ENCODE measurements at places on chromosomes 2 and 18.
A peak's percentile ranks its signal among the peaks of the same experiment; 100 is the strongest.

GRCh38 chr2:128605931-128606330 is 287.3 kb upstream of the HS6ST1 start:
- DNase-seq, result no peak

GRCh38 chr2:158395166-158395565 is 61.4 kb downstream of the CCDC148 start:
- DNase-seq, result no peak

DNA sequence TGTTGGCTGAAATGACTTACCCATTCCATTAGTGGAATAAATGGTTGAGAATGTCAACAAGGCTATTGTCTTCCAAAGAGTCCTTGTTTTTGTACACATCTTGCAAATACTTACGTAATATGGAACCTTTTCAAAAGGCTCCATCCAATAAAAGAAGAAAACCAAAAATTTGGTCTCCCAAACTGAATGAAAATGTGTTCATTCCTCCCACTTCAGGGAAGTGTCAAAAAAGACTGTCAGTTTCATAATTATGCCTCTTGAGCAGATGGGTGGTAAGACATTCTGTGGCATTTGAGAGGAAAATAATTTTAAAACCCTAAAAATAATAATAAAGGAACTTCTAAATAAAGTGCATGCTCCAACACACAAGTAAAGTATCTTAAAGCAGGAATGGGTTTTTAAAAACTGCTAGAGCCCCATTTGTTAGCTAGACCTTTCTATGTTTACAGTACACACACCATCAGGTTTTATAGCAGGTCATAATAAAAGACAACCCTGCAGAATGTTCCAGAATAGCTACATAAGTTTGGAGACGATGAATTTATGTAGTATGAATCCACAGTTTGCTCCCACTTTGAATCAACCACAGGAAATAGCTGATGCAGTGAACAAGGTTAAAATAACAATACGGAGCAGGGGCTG is 843.7 kb downstream of the LRRTM4 start:
- no peak for DNase-seq

DNA sequence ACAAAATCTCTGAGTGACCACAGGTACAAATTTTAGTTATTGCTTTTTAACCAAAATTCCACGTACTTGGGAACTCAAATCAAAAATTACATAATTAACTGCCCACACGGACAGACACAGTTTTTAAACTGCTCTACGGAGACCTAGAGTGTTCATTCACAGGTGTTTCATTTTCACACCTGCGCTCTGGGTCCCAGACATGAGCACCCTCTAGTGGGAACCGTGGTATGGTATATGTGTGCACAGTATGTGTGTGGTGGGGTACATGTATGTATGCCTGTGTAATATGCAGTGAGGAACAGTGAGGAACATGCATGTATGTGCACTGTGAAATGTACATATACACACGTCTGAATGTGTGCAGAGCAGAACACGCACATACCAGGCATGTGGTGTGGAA is 65.0 kb downstream of the PPP4R1 start:
- no peak for DNase-seq

- DNase-seq, result no peak
Observed at GRCh38 chr18:31626409-31626808, 34.7 kb downstream of the TTR start.

DNA sequence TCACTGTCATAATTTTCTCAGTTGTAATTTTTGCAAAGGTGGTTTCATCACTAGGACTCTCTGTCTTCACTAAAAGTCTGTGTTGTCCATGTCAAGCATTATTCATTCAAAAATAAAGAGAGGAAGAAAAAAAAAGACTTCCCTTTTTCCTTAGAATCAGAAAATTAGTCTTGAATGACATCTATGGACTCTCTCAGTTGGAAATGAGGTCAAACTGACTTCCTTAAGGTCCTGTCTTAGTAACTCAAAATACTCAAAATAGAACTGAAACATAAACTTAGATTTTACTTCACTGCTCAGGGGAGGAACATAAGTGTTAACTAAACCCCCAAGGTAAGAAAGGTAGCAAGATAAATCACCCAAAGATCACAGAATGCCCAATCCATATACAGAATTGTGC is 2.2 kb upstream of the ZNF407 start:
- no peak for DNase-seq

DNA sequence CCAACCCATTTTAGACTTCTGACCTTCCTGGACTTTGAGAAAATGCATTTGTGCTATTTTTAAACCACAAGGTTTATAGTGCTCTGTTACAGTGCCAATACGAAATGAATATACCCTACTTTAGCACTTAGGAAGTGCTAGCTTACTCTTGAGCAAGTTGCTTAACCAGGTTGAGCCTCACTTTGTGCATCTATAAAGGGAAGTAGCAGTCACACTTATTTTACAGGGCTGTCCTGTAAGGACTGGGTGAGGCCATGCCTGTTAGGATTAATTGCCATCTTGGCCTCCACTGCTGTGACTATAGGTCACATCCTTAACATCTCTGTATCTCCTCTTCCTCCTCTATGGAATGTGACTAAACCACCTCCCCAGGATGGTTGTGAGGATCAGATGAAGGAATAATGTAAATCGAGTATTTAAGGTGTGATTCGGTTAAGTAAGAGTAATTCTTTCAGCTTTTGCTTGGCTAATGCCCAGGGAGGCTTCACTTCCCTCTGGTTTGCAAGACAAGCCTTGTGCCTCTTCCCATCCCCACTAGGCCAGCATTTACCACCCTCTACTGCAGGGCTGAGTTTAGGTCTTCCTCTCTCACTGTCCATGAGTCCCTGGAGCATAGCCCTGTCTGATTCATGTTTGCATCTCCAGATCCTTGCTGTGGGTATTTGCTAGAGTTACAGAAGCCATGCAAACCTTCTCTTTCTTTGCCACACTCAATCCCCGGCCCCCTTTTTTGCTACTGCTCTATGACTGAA is 341.2 kb downstream of the ZNF521 start:
- DNase-seq, result no peak

DNA sequence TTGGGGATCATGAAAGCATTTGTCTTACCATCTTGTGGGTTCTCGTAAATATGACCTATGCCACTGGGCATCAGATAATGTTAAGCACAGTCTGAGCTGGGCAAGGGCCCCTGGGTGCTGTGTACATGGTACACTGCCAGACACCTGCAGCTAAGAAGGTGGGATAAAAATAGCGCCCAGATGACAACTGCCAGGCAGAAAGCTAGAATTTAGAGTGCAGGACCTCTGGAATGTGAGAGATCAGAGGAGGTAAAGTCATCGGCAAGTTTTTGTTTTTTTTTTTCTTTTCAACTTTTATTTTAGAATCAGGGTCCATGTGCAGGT is 53.8 kb upstream of the CYRIA start:
- DNase-seq, result no peak

DNA sequence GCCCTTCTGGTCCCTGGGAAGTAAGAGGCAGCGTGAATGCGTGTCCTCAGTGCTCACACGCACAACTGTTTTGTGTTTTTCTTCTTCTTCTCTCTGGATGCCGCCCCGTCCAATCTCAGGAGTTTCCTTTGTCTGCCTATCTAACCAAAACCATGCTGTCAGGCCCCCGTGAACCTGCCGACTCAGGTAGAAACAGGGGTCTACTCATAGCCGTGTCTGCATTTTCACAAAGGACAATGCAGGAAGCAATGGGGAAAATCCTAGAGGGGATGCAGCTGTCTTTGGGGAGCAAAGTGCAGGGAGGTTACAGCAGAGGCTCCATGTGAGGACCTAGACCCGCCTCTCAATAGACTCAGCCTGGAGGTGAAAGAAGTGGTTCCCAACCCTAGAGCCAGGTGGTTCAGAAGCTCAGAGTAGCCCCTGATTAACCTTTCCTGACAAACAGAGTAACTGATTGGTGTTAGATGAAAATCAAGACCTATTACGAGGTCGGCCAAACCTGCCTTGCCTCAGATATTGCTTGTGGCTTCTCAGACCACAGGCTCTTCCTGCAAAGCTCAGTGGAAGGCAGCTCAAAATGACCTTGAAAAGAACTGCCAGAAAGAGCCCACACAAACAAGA is 49.3 kb downstream of the CD226 start:
- no peak for DNase-seq

DNA sequence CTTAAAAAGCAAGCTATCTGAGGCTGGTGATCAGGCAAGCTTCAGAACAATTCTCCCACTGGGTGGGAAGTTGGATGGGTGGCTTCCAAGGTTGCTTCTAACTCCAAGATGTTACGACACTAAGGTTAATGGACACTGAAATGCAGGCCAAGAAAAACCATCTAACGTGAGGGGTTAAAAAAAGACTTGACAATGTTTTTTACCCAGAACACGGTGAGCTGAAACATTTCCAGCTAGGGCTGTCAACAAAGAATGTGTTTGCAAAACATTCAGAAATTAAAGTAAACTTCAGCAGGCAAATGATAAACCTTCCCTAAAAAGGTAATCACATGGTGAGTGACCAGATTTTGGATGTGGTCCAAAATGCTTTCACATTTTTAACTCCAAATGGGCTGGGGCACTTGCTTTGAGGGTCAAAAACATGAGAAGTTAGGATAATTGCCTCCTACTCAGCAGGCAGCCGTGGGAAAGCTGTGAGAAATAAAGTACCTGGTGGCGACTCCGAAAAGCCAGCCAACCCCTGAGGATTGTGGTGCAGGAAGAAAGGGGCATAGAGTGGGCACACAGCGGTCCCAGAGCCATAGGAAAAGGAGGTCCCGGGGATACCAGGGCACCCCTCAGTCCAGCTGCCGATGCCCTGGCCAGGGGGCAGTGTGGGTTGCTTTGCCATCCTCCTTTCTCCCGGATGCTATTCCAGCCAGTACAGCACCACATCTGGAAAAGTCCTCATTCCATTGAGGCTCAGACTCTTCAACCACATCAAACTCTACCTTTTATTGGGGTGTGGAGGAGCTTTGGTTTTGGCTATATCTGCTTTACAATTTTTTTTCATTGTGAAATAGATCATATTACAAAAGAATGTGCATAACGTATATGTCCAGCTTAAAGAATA is 90.0 kb upstream of the ATL2 start:
- DNase-seq, result no peak

GRCh38 chr2:120177001-120177621 is 46.1 kb downstream of the TMEM185B start:
- no peak for DNase-seq

DNA sequence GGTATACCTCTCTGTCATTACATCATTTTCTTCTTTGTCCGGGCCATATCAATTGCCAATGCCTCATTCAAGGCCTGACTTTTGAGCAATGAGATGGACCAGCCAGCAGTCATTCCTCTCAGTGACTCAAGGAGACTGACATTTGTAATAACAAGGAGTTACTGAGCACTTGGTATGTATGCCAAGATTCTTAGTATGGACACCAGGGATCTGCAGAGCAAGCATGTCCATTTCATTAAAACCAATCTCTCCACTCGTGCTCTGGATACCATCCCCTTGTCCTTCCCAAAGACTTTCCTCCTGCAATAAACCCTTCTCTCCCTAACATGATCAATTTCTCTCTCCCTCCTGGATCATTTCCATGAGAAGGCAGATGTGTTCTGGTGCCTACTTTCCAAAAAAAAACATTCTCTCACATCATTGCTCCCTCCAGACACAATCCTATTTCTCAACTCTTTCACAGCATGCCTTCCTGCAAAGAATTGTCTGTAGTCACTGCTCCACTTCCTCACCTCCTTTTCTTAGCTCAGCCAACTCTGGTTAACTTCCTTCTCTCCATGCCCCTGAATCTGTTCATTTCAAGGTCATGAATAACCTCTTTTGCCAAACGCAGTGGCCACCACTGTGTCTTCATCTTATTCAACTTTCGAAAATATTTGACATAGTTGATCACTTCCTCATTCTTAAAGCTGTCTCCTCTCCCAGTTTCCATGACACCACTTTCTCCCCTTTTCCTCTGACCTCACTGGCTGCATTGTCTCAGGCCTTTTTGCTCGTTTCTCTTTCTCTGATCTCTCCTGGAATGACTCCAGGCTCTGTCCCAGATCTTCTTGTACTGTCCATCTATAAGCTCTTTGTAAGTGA is 102.8 kb upstream of the CYP1B1 start:
- DNase-seq, result no peak

- DNase-seq, result no peak
Observed at GRCh38 chr2:233120459-233120858, 60.3 kb downstream of the INPP5D start.

DNA sequence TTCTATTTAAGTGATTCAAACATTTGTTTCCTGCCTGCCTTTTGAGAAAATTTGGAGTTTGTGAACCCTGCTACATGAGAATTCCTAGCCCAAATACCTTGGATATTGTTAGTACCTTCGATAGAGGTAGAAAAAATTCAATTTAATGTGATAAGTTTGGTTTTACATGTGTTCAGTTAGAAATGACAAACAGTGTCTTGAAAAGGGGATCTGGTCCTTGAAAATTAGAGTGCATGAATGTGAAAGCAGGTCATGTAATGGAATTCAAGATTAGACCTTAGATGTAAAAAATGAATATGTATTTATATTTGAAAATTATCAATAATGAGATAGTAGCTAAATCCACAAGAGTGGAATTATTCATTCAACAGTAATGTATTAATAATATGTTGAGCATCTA is 70.5 kb downstream of the PIK3C3 start:
- no peak for DNase-seq

- peak; percentile 41 for DNase-seq
Observed at GRCh38 chr2:211867845-211868451, 670.7 kb downstream of the ERBB4 start.

- DNase-seq, result no peak
Observed at GRCh38 chr2:186349508-186349907, 136.6 kb upstream of the ZC3H15 start.

DNA sequence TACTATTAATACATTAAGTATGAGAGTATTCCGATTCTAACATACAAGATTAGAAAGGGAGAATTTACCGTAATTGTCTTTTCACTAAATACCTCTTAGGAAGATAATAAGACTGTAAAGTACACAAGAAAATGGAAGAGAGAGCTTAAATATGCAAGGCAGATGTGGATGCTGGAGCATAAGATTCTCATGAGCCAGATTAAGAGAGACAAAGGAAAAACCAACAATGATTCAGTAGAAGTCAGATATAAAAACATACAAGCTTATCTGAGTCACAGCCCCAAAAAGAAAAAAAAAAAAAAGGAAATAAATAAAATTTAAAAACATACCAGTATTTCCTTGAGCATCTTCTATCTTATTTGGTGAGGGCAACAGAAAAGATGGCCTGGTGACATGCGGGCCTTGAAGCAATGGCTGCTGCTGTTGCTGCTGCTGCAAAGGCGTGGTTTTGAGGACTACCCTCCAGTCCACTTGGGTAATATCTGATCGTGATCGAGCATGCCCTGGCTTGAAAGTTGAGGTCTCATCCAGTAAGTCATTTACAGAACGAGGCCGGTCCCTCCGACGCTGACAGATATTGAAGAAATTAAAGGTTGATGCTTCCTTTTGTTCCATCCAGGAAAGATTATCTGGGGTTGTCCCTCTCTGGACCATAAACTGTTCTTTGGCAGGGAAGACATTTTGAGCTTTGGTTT is 24.5 kb downstream of the PLEKHM3 start:
- DNase-seq, result no peak

DNA sequence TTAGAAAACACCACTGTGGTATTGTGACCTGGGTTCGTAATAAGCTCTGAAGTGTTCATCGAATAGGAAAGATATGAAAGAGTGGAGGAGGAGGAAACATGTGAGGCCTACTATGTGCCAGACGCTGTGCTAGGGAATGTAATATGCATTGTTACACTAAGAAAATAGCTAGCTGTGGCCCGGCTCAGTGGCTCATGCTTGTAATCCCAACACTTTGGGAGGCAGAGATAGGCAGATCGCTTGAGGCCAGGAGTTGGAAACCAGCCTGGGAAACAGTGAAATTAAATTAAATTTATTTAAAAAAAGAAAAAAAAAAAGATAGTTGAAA is 49.2 kb upstream of the ZNF397 start:
- no peak for DNase-seq

Measured in NCI-H446 (cell line).